ENCODE measurements at places on chromosomes 7 and 10. TPM values are rescaled to one million over a fixed set of nuclear protein-coding genes. Genes with fewer than 3 reads are reported as not detected.

- no peak for DNase-seq
Observed at GRCh38 chr7:80334196-80334595, 177.7 kb downstream of the GNAT3 start.

- DNase-seq, result no peak
Observed at GRCh38 chr10:106508950-106509349, 655.6 kb downstream of the SORCS1 start.

The TMEM236 gene
- 0.15 TPM for polyA plus RNA-seq

The CRYGN gene
- polyA plus RNA-seq, result 0.12 TPM

The BLNK gene
- polyA plus RNA-seq, result 0.22 TPM

All from psoas muscle (tissue), 8 donors.